Activated CD4-positive, alpha-beta memory T cell treated with anti-CD3 and anti-CD28 coated beads for 36 hours (primary cell): ENCODE measurements at places on chromosomes 6 and 20.

- no peak for DNase-seq
These were observed 143.4 kb downstream of the ELOVL4 start for GRCh38 chr6:79803917-79804316.

GRCh38 chr20:48194583-48194982, 409.3 kb upstream of the SULF2 start:
- DNase-seq = no peak

DNA sequence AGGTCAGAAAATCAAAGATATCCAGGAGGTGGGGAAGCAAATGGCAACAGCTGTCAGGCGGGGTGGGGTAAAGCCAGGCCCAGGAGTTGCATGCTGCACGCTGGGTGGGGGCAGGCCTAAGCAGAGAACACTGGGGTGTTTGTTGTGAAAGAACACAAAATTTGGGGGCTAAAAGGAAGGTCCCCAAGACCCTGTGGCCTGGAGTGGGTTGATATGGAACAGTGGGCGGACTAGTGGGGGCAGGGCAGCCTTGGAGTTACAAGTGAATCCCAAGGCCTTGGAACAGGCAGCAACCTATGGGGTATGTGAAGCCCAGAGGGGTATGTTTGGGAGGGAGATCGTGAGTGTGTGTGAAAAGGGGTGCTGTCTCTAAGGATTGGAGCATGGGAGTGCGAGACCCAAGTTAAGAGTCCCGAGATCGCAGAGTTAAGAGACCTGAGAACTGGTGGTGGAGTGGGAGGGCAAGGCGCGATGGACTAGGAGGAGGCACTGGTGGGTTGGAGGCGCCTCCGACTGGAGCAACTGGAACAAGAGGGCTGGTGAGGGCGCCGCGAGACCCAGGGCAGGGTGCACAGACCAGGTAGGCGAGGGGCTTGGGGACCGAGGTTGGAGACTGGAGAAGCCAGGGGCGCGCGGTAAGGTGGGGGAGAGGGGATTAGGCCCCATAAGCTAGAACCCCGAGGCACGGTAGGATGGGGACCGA, 658 bp downstream of the CUL7 start:
- DNase-seq = peak; percentile 44

GRCh38 chr6:13367396-13367795, 39.1 kb upstream of the TBC1D7 start:
- no peak for DNase-seq
